GM13977 (cell line): ENCODE measurements at places on chromosomes 5 and 9.

DNA sequence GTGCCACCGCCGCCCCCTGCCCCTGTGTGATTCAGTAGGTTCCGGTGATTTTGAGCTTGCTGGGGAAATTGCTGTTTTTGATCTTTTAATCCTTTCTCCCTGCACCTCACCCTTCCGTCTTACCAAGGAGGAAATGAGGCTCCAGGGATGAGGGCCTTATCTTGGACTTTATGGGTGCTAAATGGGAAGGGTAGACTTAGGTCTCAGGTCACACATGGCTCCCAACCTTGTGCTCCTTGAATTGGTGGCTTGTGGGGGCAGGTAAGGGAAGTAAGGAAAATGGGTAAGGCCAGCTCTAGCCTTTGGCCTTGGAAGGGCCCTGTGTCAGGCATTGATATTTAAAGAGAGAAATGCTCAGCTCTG, 1.9 kb downstream of the ERGIC1 start:
- DNase-seq, result no peak

- no peak for DNase-seq
These were observed 52.4 kb downstream of the ARHGEF37 start for GRCh38 chr5:149633476-149634350.

- DNase-seq, result no peak
These were observed 50.3 kb downstream of the MAMDC2 start for GRCh38 chr9:70093944-70094343.

DNA sequence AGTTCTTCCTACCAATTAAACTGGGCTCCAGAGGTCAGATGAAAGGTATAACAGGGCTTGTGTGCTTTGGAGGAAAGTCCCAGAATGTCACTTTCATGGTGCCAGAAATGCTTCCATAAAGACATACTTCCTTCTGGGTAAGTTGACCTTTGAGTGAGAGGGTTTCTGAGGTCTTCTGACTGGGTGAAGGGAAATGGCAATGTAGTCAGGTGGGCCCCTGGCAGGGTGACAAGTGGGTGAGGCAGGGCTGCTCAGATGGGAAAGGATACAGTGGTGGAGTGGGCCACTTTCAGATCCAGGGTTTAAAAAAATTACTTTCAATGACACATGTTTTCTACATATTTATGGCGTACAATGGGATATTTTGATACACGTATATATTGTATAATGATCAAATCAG, 136.5 kb upstream of the PITX1 start:
- no peak for DNase-seq

DNA sequence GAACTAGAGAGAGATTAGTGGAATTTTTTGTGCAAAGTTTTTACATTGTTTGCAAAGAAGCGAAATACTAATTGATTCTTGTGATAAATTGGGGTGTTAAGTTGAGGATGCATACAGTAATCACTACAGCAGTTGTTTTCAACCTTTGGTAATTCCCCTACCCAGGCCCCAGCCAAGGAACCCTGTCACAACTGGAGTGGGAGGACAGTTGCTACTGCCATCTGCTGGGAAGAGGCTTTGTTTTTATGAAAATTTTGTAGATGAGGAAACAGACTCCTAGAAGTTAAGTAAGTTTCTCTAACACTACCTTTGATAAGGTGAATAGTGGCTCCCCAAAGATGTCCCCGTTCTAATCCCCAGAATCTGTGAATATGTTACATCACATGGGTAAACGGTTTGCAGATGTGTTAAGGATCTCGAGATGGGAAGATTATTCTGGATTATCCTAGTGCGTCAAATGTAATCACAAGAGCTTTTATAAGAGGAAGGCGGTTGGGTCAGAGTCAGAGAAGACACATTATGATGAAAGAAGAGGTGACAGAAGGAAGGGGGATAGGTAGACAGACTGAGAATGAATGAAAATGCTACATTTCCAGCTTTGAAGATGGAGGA, 34.0 kb upstream of the PPP1R2B start:
- peak; percentile 48 for DNase-seq

DNA sequence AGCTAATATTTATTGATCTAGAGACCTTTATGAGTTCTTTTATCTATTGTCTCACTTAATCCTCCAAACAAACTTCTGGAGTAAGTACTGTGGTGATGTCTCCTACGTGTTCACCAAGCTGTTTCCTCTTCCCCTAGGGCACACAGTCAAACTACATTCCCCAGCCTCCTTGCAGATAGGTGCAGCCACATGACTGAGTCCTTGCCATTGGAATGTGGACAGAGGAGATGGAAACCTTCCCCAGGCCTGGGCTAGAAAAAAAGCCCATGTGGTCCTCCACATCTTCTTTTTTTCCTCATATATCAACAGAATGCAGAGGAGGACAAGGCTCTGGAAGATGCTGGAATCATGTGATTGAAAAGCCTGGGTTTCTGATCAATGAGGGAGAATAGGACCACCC, 88.0 kb downstream of the ANKRD55 start:
- no peak for DNase-seq

DNA sequence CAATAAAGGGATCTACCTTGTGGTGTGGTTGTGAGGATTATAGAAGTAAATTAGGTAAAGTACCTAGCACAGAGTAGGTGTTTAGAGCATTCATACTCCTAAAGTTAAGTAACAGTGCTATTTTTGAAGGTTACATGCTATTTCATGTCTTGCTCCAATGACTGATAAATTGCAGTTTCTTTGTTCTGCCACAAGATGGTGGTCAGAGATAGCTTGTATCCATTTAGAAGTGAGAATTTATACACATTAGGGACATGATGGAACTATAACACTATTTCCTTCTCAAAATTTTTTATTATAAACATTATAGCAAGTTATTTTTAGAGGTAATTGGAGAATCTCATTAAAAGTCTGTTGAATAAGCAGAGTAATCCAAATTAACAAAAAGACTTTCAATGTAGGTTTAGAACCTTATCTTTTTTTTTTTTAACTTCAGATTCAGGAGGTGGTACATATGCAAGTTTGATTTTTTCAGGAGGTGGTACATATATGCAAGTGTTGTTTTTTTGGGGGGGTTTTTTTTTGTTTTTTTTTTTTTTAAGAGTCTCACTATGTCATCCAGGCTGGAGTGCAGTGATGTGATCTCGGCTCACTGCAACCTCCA, 17.1 kb downstream of the MTREX start:
- DNase-seq, result no peak

- DNase-seq, result no peak
These were observed 175.2 kb downstream of the SAXO1 start for GRCh38 chr9:18857769-18858168.

- DNase-seq, result no peak
These were observed 218.9 kb downstream of the NXNL2 start for GRCh38 chr9:88753691-88754367.

- DNase-seq, result no peak
These were observed 36.9 kb downstream of the ADAMTS19 start for GRCh38 chr5:129496864-129497595.

- DNase-seq, result peak; percentile 31
These were observed 51.7 kb downstream of the CPLANE1 start for GRCh38 chr5:37197340-37198050.

DNA sequence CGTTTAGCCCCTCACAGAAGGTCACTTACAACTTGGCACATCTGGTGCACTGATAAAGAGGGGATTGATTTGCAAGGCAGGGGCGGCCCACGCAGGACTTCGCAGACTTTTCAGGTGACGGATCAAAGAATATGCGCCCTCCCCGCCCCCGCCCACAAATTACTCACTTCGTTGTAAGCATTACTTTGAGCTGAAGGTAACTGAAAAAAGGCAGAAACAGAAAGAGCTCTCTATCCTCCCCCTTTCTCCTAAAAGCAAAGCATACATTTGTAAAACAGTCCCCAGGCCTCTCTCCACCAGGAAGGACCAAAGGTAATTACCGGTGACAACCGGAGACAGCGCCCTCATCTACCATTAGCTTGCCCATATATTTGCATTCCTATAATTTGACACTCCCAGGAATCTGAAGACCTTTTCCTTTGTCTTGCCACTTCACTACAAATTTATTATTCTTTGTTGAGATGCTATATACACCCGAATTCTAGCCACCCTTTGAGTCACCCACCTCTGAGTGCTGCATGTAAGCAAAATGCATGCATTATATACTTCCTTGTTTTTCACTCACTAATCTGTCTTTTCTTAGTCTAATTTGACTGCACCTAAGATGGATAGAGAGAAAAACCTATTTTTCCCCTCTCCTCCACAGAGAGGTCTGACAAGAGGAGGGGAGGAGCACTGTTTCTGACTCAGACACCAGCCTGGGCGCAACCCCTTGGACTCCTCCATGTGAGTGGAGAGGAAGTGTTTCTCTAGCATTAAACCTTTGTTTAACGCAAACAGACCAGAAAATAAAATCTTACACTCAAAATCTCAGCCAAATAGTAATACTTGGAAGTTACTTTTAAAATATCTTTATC, 74.7 kb upstream of the SPIN1 start:
- DNase-seq, result no peak

GRCh38 chr5:150491876-150492275, 16.1 kb upstream of the NDST1 start:
- no peak for DNase-seq

DNA sequence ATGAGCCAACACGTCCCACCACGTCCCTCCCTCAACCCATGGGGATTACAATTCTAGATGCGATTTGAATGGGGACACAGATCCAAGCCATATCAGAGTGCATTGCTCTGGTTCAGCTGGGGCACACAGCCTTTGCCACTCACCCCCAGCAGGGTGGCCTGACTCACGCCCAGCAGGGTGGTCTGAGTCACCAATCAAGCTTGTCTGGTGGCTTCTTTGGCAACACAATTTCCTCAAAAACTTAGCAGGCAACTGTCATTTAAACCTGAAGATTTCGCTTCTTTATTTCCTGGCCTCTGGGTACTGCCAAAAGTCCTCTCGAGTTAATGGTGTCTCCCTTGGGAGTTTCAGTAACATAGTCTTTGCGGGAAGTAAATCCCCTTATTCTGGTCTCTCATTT, 16.3 kb upstream of the SEMA5A start:
- no peak for DNase-seq

GRCh38 chr5:135149956-135150723, 116.1 kb upstream of the PITX1 start:
- no peak for DNase-seq

- no peak for DNase-seq
These were observed 271.2 kb upstream of the TMEM161B start for GRCh38 chr5:88539693-88540365.

DNA sequence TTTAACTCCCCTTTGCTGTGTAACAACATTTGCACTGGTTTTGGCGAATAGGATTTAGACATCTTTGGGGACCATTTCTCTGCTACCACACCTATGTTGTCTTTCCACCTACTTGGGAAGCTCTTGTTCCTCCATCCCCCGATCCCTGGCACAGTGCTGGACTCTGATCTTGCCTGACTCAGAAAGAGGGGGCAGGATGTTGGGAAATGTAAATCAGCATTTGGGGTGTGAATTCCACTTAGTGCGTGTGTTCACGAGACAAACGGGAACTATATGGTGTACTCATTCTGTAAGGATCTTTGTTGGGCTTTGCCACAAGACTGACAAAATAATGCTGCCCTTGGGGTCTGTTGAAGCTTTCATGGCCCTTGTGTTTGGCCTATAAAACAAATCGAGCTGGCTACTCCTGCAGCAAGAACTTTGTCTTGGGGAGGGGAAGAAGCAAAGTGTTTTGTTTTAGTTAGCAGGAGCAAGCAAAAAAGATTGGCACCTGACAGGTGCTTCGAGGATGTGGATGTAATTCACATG, 18.5 kb downstream of the TMEM268 start:
- no peak for DNase-seq

DNA sequence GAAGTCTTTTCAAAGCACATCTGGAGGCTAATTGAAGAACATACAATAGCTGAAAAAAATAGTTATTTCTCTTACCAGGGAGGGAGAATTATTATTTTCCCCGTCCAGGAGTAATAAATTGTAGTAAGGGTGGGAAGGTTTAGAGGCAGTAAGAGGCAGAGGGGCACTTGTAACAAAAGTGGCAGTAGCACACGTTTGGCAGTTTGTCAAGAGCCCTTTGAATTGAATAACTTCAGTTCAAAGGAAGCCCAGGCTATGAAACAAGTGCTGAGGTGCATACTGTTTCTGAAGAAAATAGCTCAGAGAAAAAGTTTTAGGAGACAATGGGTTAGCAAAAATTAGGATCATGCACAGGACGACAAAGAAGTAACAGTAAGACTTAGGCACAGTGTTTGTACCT, 451.3 kb downstream of the LRRC70 start:
- no peak for DNase-seq

GRCh38 chr9:128714586-128715435, 9.1 kb downstream of the ZDHHC12 start:
- no peak for DNase-seq

DNA sequence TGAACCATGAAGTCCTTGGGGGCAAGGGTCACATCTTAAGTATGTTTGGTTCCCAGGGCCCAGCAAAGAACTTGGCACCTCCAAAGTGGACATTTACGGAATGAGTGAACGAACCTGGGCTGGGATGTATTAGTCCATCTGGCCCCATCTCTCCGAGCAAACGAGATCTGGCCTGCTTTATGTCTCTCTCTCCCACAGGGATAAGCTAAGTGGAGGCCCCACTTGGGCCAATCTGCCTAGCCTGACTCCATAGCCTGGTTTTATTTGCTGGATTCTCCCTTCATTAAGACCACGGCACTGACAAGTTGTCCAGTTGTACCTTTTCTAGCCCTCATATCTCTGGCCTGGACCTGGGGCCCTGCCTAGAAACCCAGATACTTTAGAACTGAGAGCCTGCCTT, 2.1 kb downstream of the TTLL11 start:
- no peak for DNase-seq

DNA sequence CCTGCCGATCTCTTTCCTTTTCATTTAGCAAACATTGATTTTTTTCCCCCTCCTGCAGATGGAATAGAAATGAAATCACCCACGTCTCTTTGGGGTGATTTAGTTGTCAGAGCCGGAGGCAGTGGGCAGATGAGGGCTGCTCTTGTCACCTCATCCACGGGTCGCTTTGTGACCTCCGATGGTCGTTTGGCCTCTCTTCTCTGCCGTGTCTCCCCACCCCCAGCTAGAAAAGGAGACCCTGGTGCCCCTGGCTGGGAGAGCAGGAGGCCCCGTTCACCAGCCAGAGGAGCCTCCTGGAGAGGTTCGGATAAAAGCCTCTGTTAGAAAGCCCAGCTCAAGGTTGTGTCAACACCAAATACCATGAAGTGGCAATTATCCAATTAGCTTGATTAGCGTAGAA, 21.6 kb upstream of the RXRA start:
- DNase-seq, result no peak

DNA sequence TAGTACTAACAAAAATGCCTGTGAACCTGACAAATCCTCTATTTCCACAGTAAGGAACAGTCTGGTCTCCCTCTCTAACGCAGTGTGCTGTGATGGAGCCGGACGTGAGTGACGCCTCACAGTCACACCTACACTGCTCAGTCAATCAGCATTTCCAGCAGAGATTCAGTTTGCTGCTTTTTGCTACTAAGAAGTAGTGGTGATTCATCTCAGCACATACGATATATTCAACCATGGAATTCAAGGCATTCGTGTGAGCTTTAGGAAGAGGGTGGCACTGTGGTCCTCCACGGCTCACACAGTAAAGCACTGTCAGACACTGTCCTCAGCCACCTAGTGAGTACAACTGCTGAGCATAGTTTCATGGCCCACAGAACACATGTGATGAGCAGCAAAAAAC, 70.9 kb downstream of the SETX start:
- DNase-seq, result no peak

- DNase-seq, result no peak
These were observed 23.3 kb upstream of the ACO1 start for GRCh38 chr9:32360983-32361673.
